ENCODE measurements at places on chromosomes 7 and 10. TPM values are rescaled to one million over a fixed set of nuclear protein-coding genes. Genes with fewer than 3 reads are reported as not detected.

DNA sequence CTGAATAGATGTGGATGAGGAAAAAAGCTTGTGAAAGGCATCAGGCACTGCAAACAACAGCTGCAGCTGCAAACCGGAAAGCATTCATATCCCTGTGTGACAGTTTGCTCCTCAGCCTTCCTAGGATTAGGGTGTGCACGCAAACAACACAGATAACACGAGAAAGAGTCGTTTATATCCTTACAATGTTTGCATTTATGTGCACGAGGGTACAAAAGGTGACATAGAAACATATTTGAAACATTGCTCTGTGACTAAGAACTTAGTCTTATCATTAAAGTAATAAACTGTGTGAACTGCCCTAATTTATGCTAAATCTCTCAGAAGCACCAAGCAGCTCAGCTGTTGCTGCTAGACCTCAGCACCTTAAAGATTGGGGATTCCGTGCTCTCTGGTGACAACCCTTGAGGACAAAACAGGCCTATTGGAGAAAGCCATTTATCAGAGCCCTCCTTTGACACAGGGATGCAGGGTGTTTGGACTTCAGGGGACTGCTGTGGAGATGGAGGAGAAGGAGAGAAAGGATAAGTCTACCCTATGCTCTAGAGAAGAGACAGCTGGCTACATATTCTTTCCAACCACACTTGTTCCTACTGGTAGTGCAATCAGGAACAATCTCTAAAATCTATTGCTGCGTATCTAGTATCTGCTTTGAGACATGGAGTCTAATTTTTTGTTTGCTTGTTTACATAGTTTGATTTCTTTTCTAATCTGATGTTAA, 176.2 kb downstream of the GNAT3 start:
- H3K27me3 ChIP-seq, result no peaks in the 10 kb centered on the region
- H3K4me3 ChIP-seq, result no peak overlapping the region
- peak overlapping the region; percentile 74 for H3K27ac ChIP-seq
- peaks cover 3% of the 10 kb centered on the region for H3K4me1 ChIP-seq

CDCA7L gene
- polyA plus RNA-seq, result 27.9 TPM

GRCh38 chr7:11633310-11633709, 198.7 kb downstream of the THSD7A start:
- no peak for DNase-seq
- no peak overlapping the region for H3K4me3 ChIP-seq
- no peaks in the 10 kb centered on the region for H3K27me3 ChIP-seq
- no peaks in the 10 kb centered on the region for H3K4me1 ChIP-seq
- H3K27ac ChIP-seq, result no peak overlapping the region

- H3K36me3 ChIP-seq, result no peaks in the 10 kb centered on the region
- no peak overlapping the region for H3K4me3 ChIP-seq
- no peaks in the 10 kb centered on the region for H3K27me3 ChIP-seq
- H3K27ac ChIP-seq, result peak overlapping the region; percentile 42
- peak; percentile 96 for DNase-seq
- H3K4me1 ChIP-seq, result peaks cover 21% of the 10 kb centered on the region
Measured at GRCh38 chr10:97708976-97709946, 4.3 kb upstream of the MARVELD1 start.

DNA sequence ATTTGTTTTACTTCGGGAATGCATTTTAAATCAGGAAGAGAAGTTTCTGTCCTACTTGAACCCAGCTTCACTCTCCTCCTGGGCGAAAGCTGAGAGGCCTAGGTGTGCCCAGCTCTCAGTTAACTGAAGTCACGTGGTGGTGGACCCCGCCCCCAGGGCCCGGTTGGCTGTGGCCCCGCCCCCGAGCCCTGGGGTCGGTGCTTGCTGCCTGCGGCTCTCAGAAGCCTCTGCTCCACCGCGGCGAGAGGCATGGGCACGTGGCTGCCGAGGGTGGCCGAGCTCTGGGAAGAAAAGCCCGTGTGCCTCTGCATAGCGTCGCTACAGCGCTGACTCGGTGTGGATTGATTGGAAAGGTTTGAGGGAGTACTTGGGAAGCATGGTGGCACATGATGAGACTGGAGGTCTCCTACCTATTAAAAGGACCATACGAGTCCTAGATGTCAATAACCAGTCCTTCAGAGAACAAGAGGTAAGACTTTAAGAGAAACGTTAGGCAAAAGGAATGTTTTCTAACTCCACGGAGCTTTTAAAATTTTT, 34.1 kb downstream of the NET1 start:
- peaks cover 2% of the 10 kb centered on the region for H3K4me1 ChIP-seq
- peak; percentile 95 for DNase-seq
- no peaks in the 10 kb centered on the region for H3K36me3 ChIP-seq
- H3K27ac ChIP-seq, result peak overlapping the region; percentile 82

MEOX2 gene
- 125 TPM for polyA plus RNA-seq

RBM17 gene
- 109 TPM for polyA plus RNA-seq

GRCh38 chr7:140297192-140297591, 101.1 kb downstream of the SLC37A3 start:
- no peaks in the 10 kb centered on the region for H3K4me1 ChIP-seq
- no peak overlapping the region for H3K27ac ChIP-seq
- no peaks in the 10 kb centered on the region for H3K27me3 ChIP-seq
- no peaks in the 10 kb centered on the region for H3K36me3 ChIP-seq

GRCh38 chr7:47150497-47151260, 431.2 kb downstream of the TNS3 start:
- H3K4me3 ChIP-seq, result no peak overlapping the region
- H3K27ac ChIP-seq, result no peak overlapping the region
- H3K27me3 ChIP-seq, result no peaks in the 10 kb centered on the region
- DNase-seq, result no peak

- peaks cover 7% of the 10 kb centered on the region for H3K27me3 ChIP-seq
- H3K4me1 ChIP-seq, result no peaks in the 10 kb centered on the region
- no peak overlapping the region for H3K4me3 ChIP-seq
- no peaks in the 10 kb centered on the region for H3K36me3 ChIP-seq
- H3K27ac ChIP-seq, result no peak overlapping the region
Measured at GRCh38 chr10:118625504-118625903, 30.1 kb upstream of the PRLHR start.

TEX36 gene
- polyA plus RNA-seq, result not detected

- no peaks in the 10 kb centered on the region for H3K36me3 ChIP-seq
- H3K4me1 ChIP-seq, result peaks cover 15% of the 10 kb centered on the region
- peak overlapping the region; percentile 59 for H3K27ac ChIP-seq
- H3K4me3 ChIP-seq, result no peak overlapping the region
- DNase-seq, result peak; percentile 33
Measured at GRCh38 chr7:44348851-44349781, 23.7 kb upstream of the CAMK2B start.

DNA sequence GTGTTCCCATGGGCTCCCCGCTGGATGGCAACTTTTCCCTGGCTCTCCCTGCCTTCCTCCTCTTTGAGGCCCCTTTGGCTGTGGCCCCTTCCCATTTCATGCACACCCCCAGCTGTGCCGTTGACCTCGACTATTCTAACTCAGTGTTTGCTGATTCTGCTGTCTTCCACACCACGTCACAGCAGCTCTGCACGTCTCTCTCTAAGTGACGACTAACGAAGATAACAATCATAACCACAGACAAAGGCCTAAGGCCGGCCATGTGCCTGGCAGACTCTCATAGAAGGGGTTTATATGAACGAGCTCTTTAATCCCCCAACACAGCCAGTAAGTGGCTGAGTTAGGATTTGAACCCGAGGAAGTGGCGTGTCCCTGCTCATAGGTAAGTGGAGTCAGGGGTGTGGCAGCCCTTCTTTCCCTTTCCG, 151.5 kb upstream of the SHH start:
- no peak for DNase-seq
- H3K27ac ChIP-seq, result no peak overlapping the region
- H3K4me3 ChIP-seq, result no peak overlapping the region
- no peaks in the 10 kb centered on the region for H3K4me1 ChIP-seq

- H3K36me3 ChIP-seq, result no peaks in the 10 kb centered on the region
- H3K27me3 ChIP-seq, result no peaks in the 10 kb centered on the region
- H3K4me1 ChIP-seq, result no peaks in the 10 kb centered on the region
- DNase-seq, result no peak
- H3K27ac ChIP-seq, result no peak overlapping the region
- no peak overlapping the region for H3K4me3 ChIP-seq
Measured at GRCh38 chr7:42567051-42567450, 330.0 kb upstream of the GLI3 start.

- no peaks in the 10 kb centered on the region for H3K36me3 ChIP-seq
- no peaks in the 10 kb centered on the region for H3K4me1 ChIP-seq
- H3K27ac ChIP-seq, result no peak overlapping the region
- H3K4me3 ChIP-seq, result no peak overlapping the region
Measured at GRCh38 chr10:8556321-8556720, 501.8 kb downstream of the GATA3 start.

DNA sequence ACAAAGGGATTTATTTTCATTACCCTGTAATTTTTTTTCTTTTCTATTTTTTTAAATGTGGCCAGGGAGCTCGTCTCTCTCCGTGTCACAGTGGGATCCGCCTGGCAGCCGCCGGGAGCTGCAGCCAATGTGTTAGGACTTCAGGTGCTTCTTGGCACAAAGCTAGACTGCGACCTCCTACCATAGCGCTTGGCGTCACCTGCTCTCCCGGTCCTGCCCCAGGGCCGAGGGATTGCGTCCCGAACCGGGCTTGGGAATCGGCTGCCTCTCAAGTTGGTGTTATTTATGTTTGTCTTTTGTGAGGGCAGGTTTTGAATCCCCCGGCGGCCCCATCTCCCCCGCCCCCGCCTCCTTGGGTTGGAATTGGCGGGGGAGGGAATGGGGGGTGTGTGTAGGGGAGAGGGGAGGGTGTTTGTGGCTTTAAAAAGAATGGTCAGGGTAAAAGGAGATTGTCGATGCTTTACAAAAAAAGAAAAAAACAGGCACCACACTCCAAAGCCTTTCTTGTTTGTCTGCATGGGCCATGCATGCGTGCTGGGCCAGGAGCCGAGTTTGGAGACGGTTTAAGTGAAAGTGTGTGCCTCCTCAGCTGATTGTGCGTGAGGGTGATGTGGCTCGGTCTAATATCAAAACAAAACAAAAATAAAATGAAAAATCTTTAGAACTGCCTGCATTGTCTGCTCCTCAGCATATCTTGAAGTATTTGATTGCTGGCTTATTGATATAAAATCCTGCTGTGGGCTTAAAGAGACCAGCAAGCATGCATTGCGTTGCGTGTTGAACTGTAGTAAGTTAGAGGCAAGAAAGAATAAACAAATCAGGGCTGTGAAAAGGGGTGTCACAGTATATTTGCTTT, 1.2 kb downstream of the PPP1R9A start:
- peaks cover 7% of the 10 kb centered on the region for H3K4me1 ChIP-seq
- H3K4me3 ChIP-seq, result peak overlapping the region; percentile 71
- no peaks in the 10 kb centered on the region for H3K36me3 ChIP-seq
- DNase-seq, result peak; percentile 89
- no peaks in the 10 kb centered on the region for H3K27me3 ChIP-seq

DNA sequence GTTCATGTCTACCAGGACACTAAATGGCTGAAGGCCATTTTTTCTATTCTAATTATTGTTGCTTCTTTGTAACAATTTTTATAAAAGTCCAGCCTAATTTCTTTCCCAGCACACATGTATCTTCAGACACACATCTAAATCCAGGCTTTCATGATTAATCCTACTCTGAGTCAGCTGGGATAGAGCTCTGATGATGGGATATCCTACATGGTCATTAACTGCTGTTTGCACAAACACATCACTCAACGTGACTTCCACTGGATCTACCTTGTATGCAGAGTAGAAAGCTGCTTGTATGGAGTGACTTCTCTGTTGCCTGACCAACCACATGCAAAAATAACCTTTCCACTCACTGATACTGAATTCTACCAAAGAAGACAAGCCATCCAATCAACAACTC, 260.9 kb downstream of the AHR start:
- no peaks in the 10 kb centered on the region for H3K36me3 ChIP-seq
- no peaks in the 10 kb centered on the region for H3K27me3 ChIP-seq
- no peak for DNase-seq
- no peak overlapping the region for H3K27ac ChIP-seq
- H3K4me1 ChIP-seq, result no peaks in the 10 kb centered on the region
- no peak overlapping the region for H3K4me3 ChIP-seq
